Gastrocnemius medialis (tissue), 4 donors: ENCODE measurements at places on chromosomes 7 and 10. TPM values are rescaled to one million over a fixed set of nuclear protein-coding genes. Genes with fewer than 3 reads are reported as not detected.

DNA sequence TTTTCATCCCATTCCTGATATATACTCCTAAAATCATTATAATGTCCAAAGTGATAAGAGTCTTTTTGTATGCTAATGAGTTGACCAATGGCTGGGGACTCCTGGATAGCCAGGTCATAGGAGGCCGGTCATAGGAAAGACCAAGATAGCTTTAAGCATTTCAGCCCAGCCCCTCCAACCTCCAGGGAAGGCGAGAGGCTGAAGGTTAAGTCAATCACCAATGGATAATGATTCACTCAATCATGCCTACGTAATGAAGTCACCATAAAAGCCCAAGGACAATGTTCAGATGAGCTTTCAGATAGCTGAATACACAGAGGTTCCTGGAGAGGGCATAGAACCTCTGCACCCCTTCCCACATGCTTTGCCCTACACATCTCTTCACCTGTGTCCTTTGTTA is 75.7 kb downstream of the VWDE start:
- H3K27me3 ChIP-seq, result no peaks in the 10 kb centered on the region
- H3K4me3 ChIP-seq, result no peak overlapping the region
- H3K4me1 ChIP-seq, result no peaks in the 10 kb centered on the region
- no peak overlapping the region for H3K27ac ChIP-seq

GRCh38 chr7:35906191-35906908 is 105.5 kb downstream of the SEPTIN7 start:
- peak; percentile 44 for DNase-seq
- H3K36me3 ChIP-seq, result peaks cover 19% of the 10 kb centered on the region
- no peaks in the 10 kb centered on the region for H3K27me3 ChIP-seq
- no peak overlapping the region for H3K4me3 ChIP-seq

DNA sequence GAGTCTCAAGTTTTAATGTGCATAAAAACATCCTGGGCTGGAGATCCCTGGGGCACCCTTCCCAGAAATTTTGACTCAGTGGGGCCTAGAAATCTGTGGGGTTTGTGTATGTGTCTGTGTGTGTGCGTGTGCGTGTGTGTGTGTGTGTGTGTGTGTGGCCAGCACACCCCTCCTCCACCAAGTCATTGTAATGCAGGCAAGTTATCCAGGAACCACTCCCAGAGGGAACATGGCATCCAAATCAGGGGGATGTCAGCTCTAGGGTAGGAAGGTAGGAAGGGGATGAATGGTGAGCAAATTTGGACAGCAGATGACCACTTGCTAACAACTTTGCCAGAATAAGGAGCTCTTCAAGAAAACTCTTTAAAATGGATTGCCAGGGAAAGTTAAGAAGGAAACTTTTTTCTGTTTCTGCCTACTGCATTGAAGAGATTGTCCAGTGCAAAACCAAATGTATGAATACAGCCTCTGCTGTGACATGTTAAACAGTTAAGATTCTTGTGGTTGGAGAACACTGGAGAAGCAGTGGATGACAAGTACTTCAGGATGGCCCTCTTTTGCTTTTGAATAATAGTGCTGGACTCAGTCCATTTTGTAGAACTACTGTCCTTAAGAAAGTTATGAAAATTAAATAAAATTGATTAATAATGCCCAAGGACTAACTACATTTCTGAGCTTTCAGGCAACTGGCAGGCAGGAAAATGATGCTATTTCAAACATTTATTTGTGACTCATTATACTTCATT is 12.3 kb downstream of the STAMBPL1 start:
- no peak for DNase-seq
- no peak overlapping the region for H3K27ac ChIP-seq
- H3K4me3 ChIP-seq, result no peak overlapping the region
- H3K4me1 ChIP-seq, result no peaks in the 10 kb centered on the region

GRCh38 chr7:111357691-111358090 is 204.6 kb downstream of the IMMP2L start:
- H3K36me3 ChIP-seq, result no peaks in the 10 kb centered on the region
- no peak overlapping the region for H3K4me3 ChIP-seq
- no peaks in the 10 kb centered on the region for H3K27me3 ChIP-seq
- peaks cover 6% of the 10 kb centered on the region for H3K4me1 ChIP-seq
- H3K27ac ChIP-seq, result no peak overlapping the region

- H3K36me3 ChIP-seq, result no peaks in the 10 kb centered on the region
- peaks cover 13% of the 10 kb centered on the region for H3K4me1 ChIP-seq
- no peak overlapping the region for H3K4me3 ChIP-seq
- no peak overlapping the region for H3K27ac ChIP-seq
Measured at GRCh38 chr10:101014966-101015581, 15.5 kb downstream of the LZTS2 start.

DNA sequence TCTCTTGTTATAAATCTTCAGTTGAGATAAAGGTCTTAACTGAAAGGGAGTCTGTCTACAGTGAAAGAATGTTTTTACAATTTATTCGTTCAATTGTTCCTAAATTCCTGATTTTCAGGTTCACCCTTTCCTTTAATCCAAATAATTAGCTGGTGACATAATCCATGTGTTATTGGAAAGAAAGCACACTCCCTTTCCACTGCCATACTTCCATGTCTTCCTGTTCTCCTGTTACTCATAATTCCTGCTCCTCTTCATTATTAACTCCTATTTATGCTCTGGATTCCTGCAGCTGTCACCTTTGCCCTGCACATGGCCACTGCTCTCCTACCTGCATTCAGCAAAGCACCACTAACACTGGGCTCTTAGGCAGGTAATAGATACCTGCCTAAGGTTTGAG is 40.0 kb upstream of the FAM3C start:
- no peak for DNase-seq
- no peaks in the 10 kb centered on the region for H3K36me3 ChIP-seq
- H3K27ac ChIP-seq, result no peak overlapping the region
- no peak overlapping the region for H3K4me3 ChIP-seq
- H3K4me1 ChIP-seq, result peaks cover 5% of the 10 kb centered on the region

DNA sequence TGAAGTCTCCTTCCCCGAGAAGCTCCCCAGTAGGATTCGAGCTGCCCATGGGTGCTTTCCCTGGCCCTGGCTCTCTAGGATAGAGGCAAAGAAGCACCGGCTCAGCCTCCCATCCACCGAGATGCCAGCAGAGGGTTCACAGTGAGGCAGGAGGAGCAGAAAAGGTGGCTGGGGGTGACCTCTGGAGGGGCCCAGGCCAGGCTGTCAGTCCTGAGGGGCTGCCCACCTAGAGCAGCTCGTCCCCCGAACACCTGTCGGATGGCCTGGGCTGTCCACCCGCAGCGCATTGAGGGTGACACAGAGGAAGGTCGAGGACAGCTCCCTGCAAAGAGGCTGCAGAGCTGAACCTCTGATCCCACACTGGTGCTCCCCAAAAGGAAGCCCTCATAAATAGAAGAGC is 167.2 kb upstream of the PPP2R2D start:
- H3K4me1 ChIP-seq, result no peaks in the 10 kb centered on the region
- H3K27ac ChIP-seq, result no peak overlapping the region
- no peaks in the 10 kb centered on the region for H3K27me3 ChIP-seq
- H3K4me3 ChIP-seq, result no peak overlapping the region
- no peaks in the 10 kb centered on the region for H3K36me3 ChIP-seq

DNA sequence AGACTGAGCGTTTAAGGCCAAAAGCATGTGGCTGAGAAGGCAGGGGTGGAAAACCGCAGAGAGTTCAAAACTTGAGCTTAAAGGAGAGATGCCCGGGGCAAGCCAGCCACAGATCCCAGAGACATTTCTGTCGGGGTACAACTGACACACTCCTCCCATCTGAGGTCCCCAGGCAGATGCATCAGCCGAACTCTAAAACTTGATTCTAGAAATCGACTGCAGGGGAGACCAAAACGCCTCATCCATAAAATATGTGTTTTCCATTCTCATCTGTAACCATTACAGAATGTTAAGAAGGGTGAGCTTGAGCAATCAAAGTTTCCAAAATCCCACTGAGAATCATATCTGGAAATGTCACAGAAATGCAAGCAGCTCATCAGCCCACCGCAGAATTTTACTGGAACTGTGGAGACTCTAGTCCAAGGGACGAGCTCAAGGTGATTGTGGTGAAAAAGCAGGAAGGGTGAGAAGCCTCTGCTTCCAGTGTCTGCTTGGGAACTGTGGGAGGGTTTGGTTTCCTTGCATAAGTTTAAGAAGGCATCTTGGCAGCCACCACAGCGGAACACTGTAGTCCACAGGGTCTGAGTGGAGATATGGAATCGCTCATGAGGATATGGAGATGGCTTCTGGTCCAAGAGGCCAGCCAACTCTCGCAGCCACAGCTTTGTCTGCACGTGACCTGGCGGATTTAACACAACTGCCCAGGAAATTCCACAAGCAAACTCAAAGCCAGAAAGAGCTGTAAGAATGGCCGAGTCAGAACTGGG is 249.2 kb downstream of the SFMBT2 start:
- no peaks in the 10 kb centered on the region for H3K27me3 ChIP-seq
- H3K36me3 ChIP-seq, result no peaks in the 10 kb centered on the region
- H3K27ac ChIP-seq, result no peak overlapping the region

DNA sequence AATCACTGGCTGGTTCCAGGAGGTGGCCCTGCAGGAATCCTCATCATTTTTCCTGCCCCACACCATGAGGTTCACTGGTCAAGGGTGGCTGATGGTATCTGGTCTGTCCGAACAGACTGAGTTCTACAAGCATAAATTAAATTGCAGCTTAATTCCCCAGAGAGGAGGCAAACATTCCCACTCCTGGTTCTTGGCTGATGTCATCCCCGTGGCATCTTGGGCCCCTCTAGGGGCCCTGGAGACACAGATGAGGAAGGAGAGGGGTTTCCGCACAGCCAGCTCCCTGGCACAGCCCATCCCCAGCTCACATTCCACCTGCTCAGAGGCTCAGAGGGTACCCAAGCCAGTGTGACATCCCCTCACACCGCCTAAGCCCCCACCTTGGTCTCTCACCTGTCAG is 5.3 kb upstream of the KLRG2 start:
- peaks cover 7% of the 10 kb centered on the region for H3K27me3 ChIP-seq
- no peak overlapping the region for H3K4me3 ChIP-seq
- no peak overlapping the region for H3K27ac ChIP-seq
- H3K36me3 ChIP-seq, result no peaks in the 10 kb centered on the region
- H3K4me1 ChIP-seq, result no peaks in the 10 kb centered on the region

GRCh38 chr10:100872034-100872791 is 40.5 kb upstream of the SLF2 start:
- no peaks in the 10 kb centered on the region for H3K4me1 ChIP-seq
- H3K36me3 ChIP-seq, result no peaks in the 10 kb centered on the region
- H3K4me3 ChIP-seq, result no peak overlapping the region
- H3K27ac ChIP-seq, result no peak overlapping the region
- H3K27me3 ChIP-seq, result peaks cover 16% of the 10 kb centered on the region

- peaks cover 14% of the 10 kb centered on the region for H3K36me3 ChIP-seq
- no peak for DNase-seq
- H3K4me1 ChIP-seq, result peaks cover 15% of the 10 kb centered on the region
- H3K27me3 ChIP-seq, result no peaks in the 10 kb centered on the region
- H3K27ac ChIP-seq, result no peak overlapping the region
Measured at GRCh38 chr7:30589111-30589510, 5.6 kb upstream of the GARS1 start.

DNA sequence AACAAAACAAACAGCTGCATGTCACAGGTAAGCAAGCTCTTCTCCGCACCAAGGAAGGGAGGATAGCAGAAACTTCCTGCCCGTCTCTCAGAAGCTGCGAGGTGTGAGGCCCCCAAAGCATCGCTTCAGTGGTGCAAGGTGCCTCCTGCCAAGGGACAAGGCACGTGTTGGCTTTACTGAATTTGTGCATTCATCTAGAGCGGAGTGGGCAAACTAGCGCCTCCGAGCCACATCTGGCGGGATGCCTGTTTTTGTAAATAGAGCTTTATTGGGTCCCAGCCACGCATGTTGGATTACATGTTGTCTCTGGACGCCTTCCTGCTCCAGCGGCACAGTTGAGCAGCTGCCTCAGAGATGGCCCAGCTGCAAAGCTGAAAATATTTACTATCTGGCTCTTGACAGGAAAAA is 27.7 kb downstream of the PHYH start:
- peak; percentile 66 for DNase-seq
- H3K27ac ChIP-seq, result peak overlapping the region; percentile 73
- peaks cover 16% of the 10 kb centered on the region for H3K4me1 ChIP-seq
- no peaks in the 10 kb centered on the region for H3K36me3 ChIP-seq
- H3K27me3 ChIP-seq, result no peaks in the 10 kb centered on the region

GRCh38 chr10:33098951-33099663 is 141.1 kb upstream of the ITGB1 start:
- H3K4me3 ChIP-seq, result no peak overlapping the region
- no peaks in the 10 kb centered on the region for H3K27me3 ChIP-seq
- no peaks in the 10 kb centered on the region for H3K4me1 ChIP-seq
- no peak overlapping the region for H3K27ac ChIP-seq

- no peaks in the 10 kb centered on the region for H3K36me3 ChIP-seq
- no peaks in the 10 kb centered on the region for H3K4me1 ChIP-seq
- no peak for DNase-seq
- H3K27me3 ChIP-seq, result no peaks in the 10 kb centered on the region
Measured at GRCh38 chr10:3514691-3515090, 270.3 kb downstream of the KLF6 start.

DNA sequence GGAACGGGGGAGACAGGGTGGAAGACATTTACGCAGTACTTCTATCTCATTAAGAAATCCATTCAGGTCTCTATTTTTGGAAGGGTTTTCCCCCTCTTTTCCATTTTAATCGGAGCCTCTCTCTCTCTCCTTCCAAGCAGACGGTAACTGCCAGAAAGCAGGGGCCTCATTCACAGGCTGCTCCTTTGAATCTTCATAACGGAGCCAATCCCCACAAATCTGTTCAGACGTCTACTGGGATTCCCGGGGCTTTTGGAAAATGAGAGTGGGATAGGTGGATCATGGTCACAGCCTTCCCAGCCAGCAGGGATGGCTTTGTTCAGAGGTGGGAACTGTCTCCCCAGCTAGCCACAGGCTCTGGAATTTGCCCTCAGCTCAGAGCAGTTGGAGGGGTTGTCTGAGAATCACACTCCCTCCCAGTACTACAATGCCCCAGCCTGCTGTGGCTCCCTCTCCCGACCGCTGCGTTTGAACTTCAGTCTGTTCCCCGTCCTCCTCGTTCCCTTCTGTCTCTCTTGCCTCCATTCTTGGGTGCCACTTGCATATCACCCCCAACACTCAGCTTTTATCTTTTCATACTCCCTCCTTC is 413.6 kb downstream of the PLXNA4 start:
- H3K4me3 ChIP-seq, result no peak overlapping the region
- H3K27ac ChIP-seq, result no peak overlapping the region
- no peaks in the 10 kb centered on the region for H3K27me3 ChIP-seq
- no peaks in the 10 kb centered on the region for H3K36me3 ChIP-seq
- H3K4me1 ChIP-seq, result no peaks in the 10 kb centered on the region

The FAM241B gene
- total RNA-seq, result 2.6 TPM

The TAS2R5 gene
- total RNA-seq, result 3.4 TPM

The BMS1 gene
- 20.2 TPM for total RNA-seq
